Fibroblast of skin of left biceps (primary cell): ENCODE measurements at places on chromosomes 6 and 20.

DNA sequence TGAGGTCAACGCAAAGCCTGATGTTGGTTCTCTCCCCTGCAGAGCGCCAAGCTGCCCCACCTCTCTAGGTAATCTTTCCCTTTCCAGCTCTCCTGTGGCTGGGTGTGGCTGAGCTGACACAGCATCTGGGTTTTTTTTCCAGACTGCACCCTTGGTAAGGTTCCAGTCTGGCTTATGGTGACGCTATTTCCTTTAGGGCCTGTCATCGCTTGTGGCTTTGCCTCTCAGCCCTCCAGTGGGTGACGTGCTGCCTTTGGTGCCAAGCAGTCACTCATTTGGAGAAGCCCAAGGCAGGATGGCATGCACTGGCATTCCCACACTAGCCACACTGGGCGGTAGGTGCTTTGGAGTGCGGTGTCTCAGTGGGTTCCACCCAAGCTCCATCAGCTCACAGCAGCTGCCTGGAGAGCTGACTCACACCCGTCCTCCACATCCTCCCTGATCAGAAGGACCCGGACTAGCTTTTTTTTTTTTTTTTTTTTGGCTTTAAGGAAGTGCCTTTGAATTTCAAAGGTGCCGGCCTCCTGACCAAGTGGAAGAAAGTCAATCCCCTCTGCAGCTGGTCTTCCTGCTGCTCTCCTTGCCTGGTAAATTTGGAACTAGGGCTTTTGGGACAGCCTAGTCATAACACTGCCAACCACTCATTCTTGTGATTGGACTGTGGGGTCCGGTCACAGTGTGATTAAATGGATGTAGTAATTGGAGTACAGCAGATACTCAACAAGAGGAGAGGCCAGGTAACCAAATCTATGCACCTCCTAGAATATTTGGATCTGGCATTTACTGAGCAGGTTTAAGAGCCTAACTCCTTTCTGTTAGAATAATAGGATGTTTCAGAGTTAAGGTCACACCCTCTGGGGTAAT, 153.6 kb downstream of the CD83 start:
- DNase-seq = no peak

- DNase-seq = no peak
These were observed 21.5 kb upstream of the ARHGAP18 start for GRCh38 chr6:129731428-129731827.

DNA sequence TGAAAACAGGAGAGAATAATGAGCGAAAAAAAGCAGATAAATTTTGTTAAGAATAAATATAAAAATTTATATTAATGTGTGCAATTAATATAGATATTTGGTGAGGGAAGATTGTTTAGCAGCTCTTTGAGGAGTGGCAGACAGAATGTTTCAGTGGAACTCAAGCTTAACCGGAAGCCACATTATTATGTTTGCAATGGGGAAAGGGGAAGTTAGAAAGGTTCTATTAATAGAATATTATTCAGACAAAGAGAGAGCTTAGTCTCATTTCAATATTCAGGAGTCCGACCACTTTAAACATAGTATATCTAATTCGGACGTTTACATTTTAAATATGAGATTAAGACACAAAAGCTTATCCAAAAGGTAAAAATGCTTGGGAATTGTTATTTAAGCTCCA, 81.6 kb upstream of the KHDRBS2 start:
- no peak for DNase-seq

- DNase-seq = no peak
These were observed 8.3 kb upstream of the ADGB start for GRCh38 chr6:146590492-146590891.

GRCh38 chr6:161435748-161436070, 161.8 kb upstream of the AGPAT4 start:
- no peak for DNase-seq

- no peak for DNase-seq
These were observed 112.1 kb downstream of the CDC5L start for GRCh38 chr6:44499609-44500008.

DNA sequence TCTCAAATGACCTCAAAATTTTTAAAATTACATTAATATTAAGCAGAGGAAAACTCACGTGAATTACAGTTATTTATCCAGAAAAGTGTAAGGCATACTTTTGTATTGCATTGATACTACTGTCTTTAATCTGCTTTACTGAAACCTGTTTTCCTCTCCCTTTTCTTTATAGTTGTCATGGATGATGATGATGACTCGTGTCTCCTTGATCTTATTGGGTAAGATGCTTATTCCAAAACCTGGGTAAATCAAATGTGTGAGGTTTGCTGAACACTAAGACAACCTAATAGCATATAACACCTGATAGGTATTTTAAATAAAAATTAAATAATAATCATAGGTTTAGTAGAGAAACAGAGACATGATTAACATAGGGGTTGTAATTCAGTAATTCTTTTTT, 40.0 kb downstream of the BICRAL start:
- no peak for DNase-seq

GRCh38 chr20:31494131-31494530, 19.0 kb downstream of the REM1 start:
- DNase-seq = no peak

- DNase-seq = no peak
These were observed 8.2 kb downstream of the IRAK1BP1 start for GRCh38 chr6:78875505-78875904.

DNA sequence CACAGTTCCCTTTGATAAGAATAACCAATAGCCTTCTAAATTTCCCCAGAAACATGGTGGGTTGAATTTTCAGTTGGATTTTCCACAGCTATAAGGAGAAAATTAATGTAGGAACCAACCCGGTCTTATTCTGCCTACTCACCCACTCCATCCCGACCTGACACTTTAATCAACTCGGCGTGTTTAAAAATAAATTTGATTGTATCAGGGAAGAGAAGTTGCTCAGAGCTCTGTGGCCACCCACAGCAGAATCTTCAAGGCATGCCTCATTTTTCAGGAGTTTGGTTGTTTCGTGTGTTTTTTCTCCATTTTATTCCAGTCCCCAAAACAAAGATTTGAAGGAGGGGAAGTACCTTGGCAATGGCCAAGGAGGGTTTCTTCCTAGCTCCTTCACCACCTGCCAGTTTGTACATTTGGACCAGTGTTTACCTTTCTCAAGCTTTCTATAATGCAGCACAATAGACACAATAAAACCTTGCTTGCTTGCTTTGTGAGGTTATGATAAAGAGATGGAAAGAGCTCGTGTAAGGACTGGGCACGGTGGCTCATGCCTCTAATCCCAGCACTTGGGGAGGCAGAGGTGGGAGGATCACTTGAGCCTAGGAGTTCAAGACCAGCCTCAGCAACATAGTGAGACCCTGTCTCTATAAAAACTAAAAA, 297.2 kb upstream of the JARID2 start:
- no peak for DNase-seq

DNA sequence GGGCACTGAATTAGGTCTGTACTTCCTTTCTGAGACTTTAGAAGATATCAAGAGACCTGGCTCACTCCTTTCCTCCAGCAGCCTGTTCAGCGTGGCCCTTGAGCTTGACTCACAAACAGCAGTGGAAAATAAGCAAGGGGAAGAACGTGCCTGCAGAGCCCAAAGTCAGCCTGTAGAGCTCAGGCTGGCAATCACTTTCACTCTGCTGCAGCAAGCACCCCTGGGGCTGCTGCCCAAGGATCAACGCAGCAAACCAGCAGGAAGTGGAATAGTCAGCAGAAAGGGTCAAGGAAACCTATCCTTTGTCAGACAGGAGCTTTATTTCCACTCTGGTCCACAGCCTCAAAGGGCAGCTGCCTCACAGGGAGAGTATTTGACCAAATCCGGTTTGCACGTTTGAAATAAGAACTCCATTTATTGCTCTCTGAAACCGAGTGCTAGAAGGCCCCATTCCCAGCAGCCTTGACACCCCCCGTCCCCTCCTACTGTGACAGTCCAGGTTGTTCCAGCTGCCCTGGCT, 77.4 kb downstream of the PRDM1 start:
- no peak for DNase-seq

DNA sequence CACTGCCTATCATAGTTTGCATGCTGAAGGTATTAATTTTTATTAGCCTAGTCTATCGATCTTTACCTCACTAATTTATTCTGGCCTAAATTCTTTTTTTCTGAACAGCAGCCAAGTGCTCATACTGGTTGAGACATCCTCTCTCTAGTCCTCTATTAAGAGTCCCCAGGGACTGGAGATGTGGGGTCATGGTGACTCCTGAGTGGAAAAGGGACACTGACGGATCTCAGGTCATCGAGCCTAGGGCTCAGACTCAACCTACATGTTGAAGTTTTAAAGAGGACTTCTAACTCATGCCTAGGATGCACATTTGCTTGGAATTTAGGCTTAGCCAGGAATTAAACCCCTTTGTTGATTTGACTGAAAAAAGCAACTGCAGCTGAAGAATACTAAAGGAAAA, 378.1 kb downstream of the BTBD9 start:
- no peak for DNase-seq
